ENCODE measurements at places on chromosomes 5 and 9.

GRCh38 chr5:171162596-171162995 lies 146.5 kb upstream of the TLX3 start:
- peak; percentile 43 for DNase-seq

GRCh38 chr5:79075646-79076426 lies 6.3 kb downstream of the BHMT2 start:
- DNase-seq = no peak

GRCh38 chr5:150511578-150512367 lies 3.8 kb downstream of the NDST1 start:
- DNase-seq = no peak

- DNase-seq = no peak
Measured at GRCh38 chr5:179089502-179089901, 29.3 kb downstream of the ZNF354C start.

DNA sequence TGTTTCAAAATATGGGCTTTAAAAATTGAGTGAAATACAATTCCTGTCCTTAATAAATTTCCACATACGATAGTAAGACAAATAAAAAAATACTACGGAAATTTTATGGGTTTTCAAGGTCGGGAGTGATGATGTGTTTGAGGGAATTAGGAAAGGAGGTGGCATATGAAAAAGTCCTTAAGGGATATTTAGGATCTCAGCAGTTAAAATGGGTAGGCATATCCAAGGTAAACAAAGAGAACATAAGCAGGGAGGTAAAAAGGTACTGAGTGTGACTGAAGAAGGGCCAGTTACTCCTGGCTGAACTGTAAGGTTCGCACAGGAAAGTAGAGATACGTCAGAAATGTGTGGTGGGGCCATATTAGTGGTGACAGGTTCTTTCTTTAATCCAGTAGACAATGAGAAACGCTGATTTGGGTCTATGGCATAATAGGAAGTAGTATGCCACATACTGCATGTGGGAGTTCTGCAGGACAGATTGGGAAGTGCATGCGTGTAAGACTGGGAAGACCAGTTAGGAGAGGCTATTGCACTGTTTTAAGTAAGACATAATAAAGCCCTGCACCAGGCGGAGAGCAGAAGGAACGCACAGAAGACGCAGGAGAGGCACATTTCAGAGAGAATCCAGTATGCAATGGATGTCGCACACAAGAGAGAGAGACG lies 937 bp upstream of the HMGCR start:
- peak; percentile 43 for DNase-seq

DNA sequence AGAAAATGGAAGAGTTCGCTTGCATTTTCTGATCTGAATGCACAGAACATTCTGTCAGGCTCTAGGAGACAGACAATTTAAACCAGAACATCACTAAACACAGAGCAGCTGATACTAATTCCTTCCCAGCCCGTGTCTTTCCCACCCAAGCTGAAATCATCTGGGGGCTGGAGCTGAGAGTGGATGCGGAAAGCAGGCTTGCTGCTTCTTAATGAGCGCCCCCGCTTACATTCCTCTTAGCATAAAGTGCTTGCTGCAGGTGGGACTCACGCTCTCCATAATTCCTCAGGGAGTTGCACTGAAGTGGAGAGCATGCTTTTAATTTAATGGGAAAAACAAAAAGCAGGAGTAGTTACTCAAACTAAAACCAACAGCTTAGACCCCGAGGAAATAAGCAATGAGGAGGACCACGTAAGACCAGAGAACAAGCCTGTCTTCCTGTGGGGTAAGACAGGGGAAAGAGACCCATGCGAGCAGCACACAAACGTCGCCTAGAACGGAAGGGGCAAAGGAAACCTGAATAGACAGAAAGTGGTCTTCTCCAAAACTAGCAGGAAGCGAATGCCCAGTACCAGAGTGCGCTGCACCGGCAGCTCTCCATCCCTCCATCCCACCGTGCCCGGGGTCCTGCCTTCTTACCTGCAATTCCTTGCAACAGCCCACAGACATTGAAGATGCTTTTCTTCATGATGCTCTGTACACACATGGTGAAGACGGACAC lies 139.3 kb downstream of the LHFPL2 start:
- no peak for DNase-seq

DNA sequence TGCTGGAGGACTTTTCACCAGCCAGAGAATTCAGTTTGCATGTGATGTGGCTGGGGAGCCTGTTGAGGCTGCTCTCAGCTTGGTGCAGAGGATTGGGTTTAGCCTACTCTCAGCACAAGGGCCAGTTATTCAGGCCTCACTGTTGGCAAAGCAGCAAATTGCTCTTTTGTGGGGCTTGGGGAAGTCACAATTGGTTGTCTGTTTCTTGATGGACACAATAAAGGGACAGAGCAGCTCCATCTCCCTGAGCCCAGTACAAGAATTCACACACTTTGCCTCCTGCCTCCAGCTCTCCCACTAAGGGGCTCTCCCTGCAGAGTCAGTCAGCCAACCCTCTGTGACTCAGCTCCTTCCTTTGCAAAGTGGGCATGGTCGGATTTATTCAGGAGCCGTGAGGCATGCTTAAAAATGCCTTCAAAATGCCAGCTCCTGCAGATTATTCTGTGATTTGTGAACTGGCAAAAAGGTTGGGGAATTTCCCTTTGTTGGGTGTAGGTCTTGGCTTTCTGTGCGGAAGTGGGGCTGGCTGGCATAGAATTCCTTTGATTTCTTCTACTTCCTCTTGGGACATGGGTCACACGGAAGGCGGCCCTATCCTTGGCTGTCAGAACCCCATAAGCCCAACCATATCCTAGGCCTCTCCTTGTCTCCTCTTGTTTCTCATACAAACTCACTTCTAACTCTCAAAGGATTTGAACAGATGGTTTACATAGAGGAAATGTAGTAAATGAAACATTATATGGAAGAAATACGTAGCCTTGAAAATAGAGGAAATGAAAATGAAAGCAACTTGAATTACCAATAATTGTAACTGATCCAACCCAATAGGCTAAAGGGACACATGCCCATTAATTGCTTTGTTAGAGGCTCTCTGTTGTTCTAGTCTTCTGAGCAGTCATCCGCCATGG lies 118.7 kb upstream of the CD180 start:
- DNase-seq = peak; percentile 14

DNA sequence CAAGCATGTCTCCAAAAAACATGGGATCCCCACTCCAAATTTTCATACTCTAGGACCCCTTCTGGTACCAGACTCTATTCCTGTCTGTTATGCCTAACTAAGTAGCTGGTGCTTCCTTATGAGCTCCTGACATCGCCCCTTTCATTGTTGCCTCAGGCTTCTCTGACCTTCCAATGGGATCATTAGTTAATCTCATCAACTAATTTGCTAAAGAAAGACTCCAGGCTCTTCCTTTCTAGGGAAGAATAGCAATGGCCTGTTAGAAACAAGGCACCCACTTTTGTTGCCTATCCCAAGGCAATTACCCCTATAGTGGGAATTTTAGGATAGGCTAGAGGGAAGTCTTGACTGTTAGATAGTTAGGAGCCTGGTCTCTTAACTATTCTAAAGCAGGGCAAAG lies 369.5 kb downstream of the MLLT3 start:
- DNase-seq = peak; percentile 12

DNA sequence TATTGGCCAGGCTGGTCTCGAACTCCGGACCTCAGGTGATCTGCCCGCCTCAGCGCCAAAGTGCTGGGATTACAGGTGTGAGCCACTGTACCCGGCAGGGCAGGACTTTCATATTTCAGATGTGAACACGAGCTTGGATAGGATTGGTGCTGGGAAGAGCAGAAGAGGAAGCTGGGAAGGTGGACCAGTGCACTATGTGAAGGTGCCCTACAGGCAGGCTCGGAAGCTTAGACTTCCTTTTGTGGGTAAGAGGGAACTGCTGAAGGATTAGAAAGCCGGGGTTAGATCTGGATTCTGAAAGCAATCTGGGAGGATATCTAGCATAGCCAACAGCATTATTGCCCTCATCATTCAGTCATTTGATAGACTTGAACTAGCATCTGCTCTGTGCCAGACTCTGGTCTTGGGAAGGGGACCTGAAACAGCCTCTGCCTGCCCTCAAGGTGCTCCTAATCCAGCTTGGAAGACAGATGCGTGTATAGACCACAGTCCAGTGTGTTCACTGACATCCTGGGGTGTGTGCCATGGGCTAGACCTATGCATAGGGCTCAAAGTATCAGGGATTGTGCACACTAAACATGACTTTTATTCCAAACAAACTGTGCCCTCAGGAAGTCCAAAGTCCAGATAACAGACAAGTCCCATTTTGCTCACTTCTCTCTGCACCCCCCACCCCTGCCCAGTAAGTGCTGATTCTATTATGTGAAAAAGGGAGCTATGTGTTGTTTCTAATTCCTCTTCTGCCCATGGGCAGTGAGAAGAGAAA lies 637 bp downstream of the CBY3 start:
- DNase-seq = no peak

DNA sequence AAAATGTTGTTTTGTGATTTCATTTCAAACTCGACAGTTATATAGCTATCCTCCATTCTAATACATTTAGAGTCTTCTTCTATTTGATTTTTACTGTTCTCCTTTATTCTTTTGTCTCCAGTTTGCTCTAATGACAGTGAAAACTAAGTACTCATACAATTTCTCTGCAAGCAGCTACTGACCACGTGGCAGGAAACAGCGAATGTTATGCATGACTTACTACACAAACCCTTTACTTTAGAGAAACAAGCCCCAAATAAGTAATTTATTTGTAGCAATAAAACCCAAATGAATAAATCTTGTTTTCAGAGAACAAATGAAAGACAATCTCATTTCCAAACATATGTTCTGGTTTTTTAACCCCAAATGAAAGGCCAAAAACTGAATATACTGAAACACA lies 41.9 kb downstream of the CDH6 start:
- DNase-seq = no peak

- no peak for DNase-seq
Measured at GRCh38 chr5:52748590-52748989, 39.1 kb upstream of the ITGA1 start.

GRCh38 chr9:7206221-7206758 lies 448.5 kb downstream of the KDM4C start:
- DNase-seq = no peak

GRCh38 chr5:17364987-17365810 lies 132.8 kb upstream of the TAF11L2 start:
- peak; percentile 42 for DNase-seq

DNA sequence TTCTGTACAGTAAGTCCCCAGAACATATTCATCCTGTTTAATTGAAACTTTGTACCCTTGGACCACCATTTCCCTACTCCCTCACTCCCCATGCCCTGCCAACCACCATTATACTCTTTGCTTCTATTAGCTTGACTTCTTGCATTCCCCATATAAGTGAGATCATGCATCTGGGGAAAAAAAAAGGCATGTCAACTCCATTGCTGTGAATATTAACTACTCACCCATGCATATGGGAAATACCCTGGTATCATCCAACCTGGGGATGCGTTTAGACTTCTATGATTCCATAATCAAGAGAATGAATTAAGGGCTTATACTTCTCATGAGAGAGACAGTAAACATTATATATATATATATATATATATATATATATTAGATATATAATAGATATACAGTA lies 659.4 kb upstream of the C9orf72 start:
- DNase-seq = no peak

DNA sequence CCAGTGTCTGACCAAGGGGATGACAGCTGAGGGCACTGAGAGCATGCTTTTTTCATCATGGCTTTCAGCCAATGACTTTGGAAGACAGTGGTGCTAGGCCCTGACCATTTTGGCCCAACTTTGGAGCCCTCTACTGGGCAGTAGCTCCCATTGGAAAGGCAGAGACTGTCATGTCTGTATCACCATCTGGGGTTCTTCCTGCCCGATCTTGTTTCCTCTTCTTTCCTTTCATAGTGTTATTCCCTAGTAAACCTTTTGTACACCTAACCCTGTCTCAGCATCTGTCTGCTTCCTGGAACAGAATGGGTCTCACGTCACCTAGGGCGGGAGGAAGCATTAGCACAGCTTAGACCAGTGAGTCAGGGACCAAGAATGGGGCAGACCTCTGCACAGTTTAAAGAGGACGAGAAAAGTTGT lies 97.4 kb upstream of the MAST4 start:
- DNase-seq = no peak

GRCh38 chr9:97675655-97676054 lies 21.5 kb downstream of the XPA start:
- DNase-seq = no peak

DNA sequence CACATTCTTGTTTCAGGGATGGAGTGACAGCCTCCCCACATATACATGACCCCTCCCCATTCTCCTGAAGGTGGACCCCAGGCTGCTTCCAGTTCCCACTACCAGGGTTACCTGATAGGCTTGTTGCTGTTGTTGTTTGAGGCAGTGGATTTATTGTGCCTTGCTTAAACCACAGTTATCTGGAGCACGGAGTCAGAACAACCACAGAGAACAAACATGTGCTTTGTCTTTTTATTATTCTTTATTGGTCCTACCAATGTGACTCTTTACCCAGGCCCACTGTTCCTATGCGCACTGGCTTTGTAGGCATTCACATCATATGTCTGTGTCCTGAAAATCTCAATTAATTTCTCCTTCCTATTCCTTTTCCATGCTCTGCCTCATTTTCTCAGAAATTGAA lies 41.2 kb upstream of the IPPK start:
- DNase-seq = no peak

GRCh38 chr9:69519470-69520240 lies 152.5 kb downstream of the APBA1 start:
- DNase-seq = no peak

GRCh38 chr5:75707911-75708509 lies 9.2 kb downstream of the POC5 start:
- DNase-seq = no peak

- no peak for DNase-seq
Measured at GRCh38 chr9:137972988-137973470, 95.4 kb downstream of the CACNA1B start.

GRCh38 chr5:11166923-11167322 lies 405.9 kb upstream of the DAP start:
- DNase-seq = no peak

- no peak for DNase-seq
Measured at GRCh38 chr9:91197232-91198181, 164.2 kb downstream of the AUH start.

DNA sequence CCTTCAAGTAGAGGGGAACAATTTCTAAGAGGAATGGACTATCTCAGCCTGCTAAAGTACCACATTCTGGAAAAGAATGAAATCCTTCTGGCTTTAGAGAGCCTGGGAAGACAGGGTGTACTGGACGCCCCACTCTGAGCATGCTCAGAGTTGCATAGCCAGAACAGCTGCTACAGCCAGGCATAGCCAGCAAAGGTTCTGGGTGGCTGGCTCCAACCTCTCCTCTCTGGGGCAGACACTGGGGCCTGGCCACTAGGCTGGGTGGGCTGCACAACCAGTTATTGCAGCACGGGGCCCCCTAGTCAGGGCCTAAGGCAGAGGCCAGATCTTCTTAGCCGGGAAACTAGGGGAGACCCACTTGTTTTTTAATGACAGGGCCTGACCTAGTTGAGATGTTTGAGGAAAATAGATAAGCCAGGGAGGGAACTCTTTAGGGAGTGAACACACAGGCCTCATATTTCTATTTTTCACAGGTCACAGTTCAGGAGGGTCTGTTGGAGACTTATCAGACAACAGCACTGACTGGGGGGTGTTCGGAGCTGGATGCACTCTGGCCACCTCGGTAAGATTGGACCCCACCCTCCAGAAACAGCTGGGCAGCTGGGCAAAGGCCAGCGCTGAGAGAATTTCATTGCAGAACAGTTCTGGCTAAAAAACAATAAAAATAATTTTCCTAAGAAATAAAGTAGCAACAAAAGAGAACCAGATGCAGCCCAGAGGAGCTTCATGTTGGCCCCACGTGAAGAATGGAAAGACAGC lies 142.9 kb downstream of the LPAR1 start:
- no peak for DNase-seq
